ENCODE measurements at places on chromosomes 2 and 18. TPM values are rescaled to one million over a fixed set of nuclear protein-coding genes. Genes with fewer than 3 reads are reported as not detected.
A peak's percentile ranks its signal among the peaks of the same experiment; 100 is the strongest.

Gene DYSF
- 13.0 TPM for total RNA-seq

Gene TMEM169
- not detected for total RNA-seq

Gene GALR1
- not detected for total RNA-seq

DNA sequence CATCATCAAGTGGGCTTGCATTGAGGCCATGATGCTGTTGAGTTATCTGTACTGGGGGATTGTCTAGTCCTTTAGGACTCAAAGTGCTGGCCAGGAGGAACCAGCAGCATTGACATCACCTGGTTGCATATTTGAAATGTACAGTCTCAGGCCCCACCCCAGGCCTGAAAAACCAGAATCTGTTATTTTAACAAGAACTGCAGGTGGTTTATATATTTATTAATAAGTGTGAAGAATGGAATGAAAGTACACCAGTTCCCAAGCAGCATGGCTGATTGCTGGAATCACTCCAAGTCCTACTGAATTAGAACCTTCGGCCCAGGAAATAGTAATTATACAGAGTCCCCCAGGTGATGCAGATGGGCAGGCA is 2.8 kb downstream of the IL1F10 start:
- H3K27ac ChIP-seq: peak overlapping the region; percentile 95
- H3K27me3 ChIP-seq: no peaks in the 10 kb centered on the region
- no peak overlapping the region for H3K4me3 ChIP-seq
- no peak for DNase-seq

DNA sequence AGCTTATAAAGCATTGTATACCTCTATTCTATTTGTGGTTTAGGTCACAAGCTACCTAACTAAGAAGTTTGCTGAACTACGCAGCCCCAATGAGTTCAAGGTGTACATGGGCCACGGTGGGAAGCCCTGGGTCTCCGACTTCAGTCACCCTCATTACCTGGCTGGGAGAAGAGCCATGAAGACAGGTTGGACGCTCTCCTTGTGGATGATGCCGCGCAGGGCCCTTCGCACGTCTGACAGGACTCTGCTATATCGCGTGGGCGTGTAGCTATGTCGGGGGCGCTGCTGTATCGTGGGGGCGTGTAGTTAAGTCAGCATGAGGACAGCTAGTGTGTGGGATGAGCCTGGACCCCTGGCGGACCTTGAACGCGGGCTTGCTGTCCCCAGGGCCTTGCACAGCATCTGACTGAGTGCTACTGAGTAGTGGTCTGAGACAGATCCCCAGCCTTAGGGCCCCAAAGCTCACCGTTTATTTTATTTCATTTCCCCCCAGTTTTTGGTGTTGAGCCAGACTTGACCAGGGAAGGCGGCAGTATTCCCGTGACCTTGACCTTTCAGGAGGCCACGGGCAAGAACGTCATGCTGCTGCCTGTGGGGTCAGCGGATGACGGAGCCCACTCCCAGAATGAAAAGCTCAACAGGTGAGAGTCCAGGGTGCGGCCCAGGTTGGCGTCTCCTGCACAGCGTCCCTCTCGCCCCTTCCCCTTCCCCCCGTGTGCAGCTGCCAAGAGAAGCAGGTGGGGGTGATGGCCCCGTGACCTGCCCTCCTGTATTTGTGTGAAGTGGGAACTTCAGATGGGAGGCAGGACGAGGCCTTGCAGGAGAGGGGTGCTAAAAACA is 15.6 kb upstream of the CNDP1 start:
- no peak overlapping the region for H3K27ac ChIP-seq
- DNase-seq: no peak
- H3K36me3 ChIP-seq: peaks cover 3% of the 10 kb centered on the region
- H3K4me3 ChIP-seq: no peak overlapping the region

- no peaks in the 10 kb centered on the region for H3K27me3 ChIP-seq
- DNase-seq: no peak
- H3K4me1 ChIP-seq: no peaks in the 10 kb centered on the region
- H3K36me3 ChIP-seq: no peaks in the 10 kb centered on the region
Measured at GRCh38 chr2:196182439-196183171, 11.2 kb upstream of the STK17B start.

Gene CYP27A1
- total RNA-seq: 5.8 TPM

Gene UGT1A8
- total RNA-seq: 0.46 TPM

Measured in PC-3 (cell line).